ENCODE measurements at places on chromosomes 7 and 10.
A peak's percentile ranks its signal among the peaks of the same experiment; 100 is the strongest.

DNA sequence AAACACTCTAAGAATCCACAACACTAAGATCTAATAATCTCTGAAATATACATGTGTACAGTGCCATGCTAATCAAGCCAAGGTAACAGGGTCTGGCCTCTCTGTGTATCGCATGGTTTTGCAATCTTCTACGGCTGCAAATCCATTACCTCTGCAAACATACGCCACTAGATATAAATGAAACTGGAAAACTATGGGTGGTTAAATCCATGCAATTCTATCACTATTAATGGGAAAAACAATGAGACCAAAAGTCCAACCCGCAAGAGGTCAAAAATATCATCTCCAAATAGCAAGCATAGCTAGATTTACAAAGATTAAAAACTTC is 23.0 kb downstream of the SGCE start:
- no peak for DNase-seq

DNA sequence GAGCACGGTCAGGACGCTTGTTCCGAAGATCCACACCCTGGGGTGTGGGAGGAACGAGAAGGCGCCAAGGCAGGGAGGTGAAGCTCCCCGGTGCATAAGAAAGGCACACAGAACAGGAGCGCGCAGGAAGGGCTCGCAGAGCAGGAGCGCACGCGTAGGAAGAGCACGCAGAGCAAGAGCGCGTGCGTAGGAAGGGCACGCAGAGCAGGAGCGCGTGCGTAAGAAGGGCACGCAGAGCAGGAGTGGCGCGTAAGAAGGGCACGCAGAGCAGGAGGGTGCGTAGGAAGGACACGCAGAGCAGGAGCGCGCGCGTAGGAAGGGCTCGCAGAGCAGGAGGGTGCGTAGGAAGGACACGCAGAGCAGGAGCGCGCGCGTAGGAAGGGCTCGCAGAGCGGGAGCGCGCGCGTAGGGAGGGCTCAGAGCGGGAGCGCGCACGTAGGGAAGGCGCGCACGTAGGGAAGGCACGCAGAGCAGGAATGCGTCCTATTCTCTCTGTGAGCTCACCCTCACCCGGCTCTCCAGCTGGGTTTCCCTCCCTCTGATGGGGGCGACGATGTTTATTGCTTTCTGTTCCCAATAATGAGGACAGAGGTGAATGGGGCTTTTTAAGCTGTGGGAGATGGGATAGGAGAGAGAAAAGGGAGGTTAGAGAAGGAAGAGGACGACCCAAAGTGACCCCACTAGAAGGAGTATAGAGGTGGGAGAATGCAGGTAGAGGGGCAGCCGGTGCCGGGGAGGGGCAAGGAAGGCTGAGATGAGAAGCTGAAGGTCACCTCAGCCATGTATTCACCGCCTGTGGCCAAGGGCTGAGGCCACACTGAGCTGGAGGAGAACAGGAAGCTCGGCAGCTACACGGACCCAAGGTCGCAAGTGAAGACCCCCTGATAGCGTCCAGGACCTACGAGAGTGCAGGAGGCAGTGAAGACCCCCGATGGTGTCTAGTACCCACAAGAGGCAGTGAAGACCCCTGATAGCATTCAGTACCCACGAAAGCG is 423.2 kb downstream of the PTPRN2 start:
- DNase-seq, result no peak

DNA sequence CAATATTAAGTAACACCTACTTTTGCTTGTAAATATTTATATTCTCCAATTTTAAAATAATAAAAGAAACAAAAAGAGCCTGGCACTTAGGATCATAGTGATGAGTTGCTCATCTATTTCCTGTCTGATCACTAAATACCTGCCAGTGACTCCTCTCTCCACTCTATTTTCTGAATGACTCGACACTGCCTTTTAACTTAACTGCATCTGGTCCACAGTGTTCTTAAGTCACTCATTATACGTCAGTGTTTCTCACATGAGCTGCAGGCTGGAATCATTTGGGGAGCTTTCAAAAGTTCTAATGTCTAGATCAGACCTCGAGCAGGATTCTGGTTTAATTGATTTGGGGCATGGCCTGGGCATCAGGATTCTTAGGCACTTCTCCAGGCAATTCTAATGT is 78.0 kb upstream of the AGBL3 start:
- DNase-seq, result no peak

- DNase-seq, result no peak
Measured at GRCh38 chr10:86251426-86251825, 115.2 kb downstream of the GRID1 start.

DNA sequence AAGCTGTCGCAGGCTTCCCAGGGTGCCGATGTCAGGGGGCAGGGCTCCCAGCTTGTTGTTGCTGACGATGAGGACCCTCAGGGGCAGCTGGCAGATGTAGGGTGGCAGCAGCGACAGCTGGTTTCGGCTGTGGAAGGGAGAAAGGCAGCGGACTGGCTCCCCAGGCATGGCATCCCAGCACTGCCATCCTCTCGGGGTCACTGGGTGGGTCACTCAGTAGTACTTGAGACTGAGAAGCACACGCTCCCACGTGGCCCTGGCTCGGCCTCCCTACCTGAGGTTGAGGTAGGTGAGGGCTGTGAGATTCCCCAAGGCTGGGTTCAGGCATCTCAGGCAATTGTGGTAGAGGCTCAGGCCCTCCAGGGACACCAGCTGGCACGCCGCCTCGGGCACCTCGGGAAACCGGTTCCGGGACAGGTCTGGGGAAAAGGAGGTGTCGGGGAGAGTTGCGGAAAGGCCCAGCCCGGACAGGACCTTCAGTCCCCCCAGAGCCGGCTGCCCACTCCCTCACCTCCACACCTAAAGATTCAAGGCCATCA is 3.8 kb downstream of the LRCH4 start:
- DNase-seq, result no peak

- peak; percentile 77 for DNase-seq
Measured at GRCh38 chr10:121595806-121596688, 2.2 kb downstream of the FGFR2 start.

All from nephron progenitor cell (in vitro differentiated cells).